Daoy (cell line): ENCODE measurements at places on chromosomes 1 and 21. TPM values are rescaled to one million over a fixed set of nuclear protein-coding genes. Genes with fewer than 3 reads are reported as not detected.

NR0B2 gene
- total RNA-seq = not detected in 2 replicates

GIPC2 gene
- 0.29 and 0.48 TPM in 2 replicates for total RNA-seq

LRRC71 gene
- not detected in 2 replicates for total RNA-seq

GFI1 gene
- total RNA-seq = 0.06 and 0.30 TPM in 2 replicates

PRAMEF1 gene
- not detected in 2 replicates for total RNA-seq

CACHD1 gene
- 5.3 and 7.1 TPM in 2 replicates for total RNA-seq

SPRR1A gene
- total RNA-seq = not detected in 2 replicates

RER1 gene
- total RNA-seq = 140 and 195 TPM in 2 replicates

HLX gene
- total RNA-seq = 2.8 and 4.0 TPM in 2 replicates

SLC9C2 gene
- total RNA-seq = not detected in 2 replicates

RAP1GAP gene
- total RNA-seq = 0.39 and 0.80 TPM in 2 replicates

IQCC gene
- 3.0 and 3.8 TPM in 2 replicates for total RNA-seq

TRIM67 gene
- total RNA-seq = 0.17 TPM in 1 of 2 replicates, not detected in the other

TPTE gene
- 5.9 and 7.3 TPM in 2 replicates for total RNA-seq

FAM20B gene
- total RNA-seq = 30.9 and 38.5 TPM in 2 replicates

CD247 gene
- total RNA-seq = 0.63 and 1.5 TPM in 2 replicates

CELA2B gene
- not detected in 2 replicates for total RNA-seq

TLR5 gene
- 0.77 and 1.1 TPM in 2 replicates for total RNA-seq

TTC13 gene
- total RNA-seq = 19.9 and 22.6 TPM in 2 replicates

RRP15 gene
- total RNA-seq = 17.8 and 22.3 TPM in 2 replicates

UBE2U gene
- total RNA-seq = not detected in 2 replicates

INPP5B gene
- total RNA-seq = 10.5 and 18.8 TPM in 2 replicates

AGMAT gene
- total RNA-seq = 4.3 and 7.6 TPM in 2 replicates

PHF13 gene
- total RNA-seq = 13.6 and 17.0 TPM in 2 replicates

ATXN7L2 gene
- total RNA-seq = 8.6 and 14.2 TPM in 2 replicates

CNR2 gene
- not detected in 2 replicates for total RNA-seq

KCND3 gene
- total RNA-seq = not detected in 2 replicates

FNDC5 gene
- 2.0 and 2.7 TPM in 2 replicates for total RNA-seq

IVL gene
- total RNA-seq = 0.06 TPM in 1 of 2 replicates, not detected in the other

UQCRHL gene
- 4.1 and 5.9 TPM in 2 replicates for total RNA-seq

RPE65 gene
- under 0.01 TPM in 1 of 2 replicates, not detected in the other for total RNA-seq

LCE1D gene
- total RNA-seq = not detected in 2 replicates

ITGB2 gene
- total RNA-seq = 0.09 and 1.0 TPM in 2 replicates

ERG gene
- total RNA-seq = 1.8 and 2.3 TPM in 2 replicates

RAB7B gene
- total RNA-seq = 2.7 and 3.5 TPM in 2 replicates

IPP gene
- total RNA-seq = 9.0 and 9.7 TPM in 2 replicates

COA6 gene
- 50.3 and 131 TPM in 2 replicates for total RNA-seq

SPATA17 gene
- 1.0 and 1.7 TPM in 2 replicates for total RNA-seq

SHE gene
- 0.06 and 0.11 TPM in 2 replicates for total RNA-seq

KCNT2 gene
- total RNA-seq = 0.34 and 1.0 TPM in 2 replicates

IPO9 gene
- total RNA-seq = 22.4 and 22.7 TPM in 2 replicates

SYDE2 gene
- total RNA-seq = 6.5 and 7.8 TPM in 2 replicates

HTR6 gene
- not detected in 2 replicates for total RNA-seq

RYR2 gene
- 0.83 and 1.1 TPM in 2 replicates for total RNA-seq

LORICRIN gene
- total RNA-seq = not detected in 2 replicates

COL8A2 gene
- total RNA-seq = 2.2 and 3.7 TPM in 2 replicates

CD1D gene
- total RNA-seq = 0.34 and 0.98 TPM in 2 replicates

PEAR1 gene
- 0.06 TPM in 1 of 2 replicates, not detected in the other for total RNA-seq

AQP10 gene
- not detected in 2 replicates for total RNA-seq

MLLT11 gene
- total RNA-seq = 48.4 and 52.7 TPM in 2 replicates

MARK1 gene
- total RNA-seq = 6.6 and 8.8 TPM in 2 replicates

CFHR4 gene
- total RNA-seq = not detected in 2 replicates

TDRD10 gene
- total RNA-seq = not detected in 2 replicates

ANKRD65 gene
- total RNA-seq = not detected in 2 replicates

UTS2 gene
- total RNA-seq = not detected in 2 replicates

ANKRD34A gene
- total RNA-seq = 0.63 TPM in 1 of 2 replicates, not detected in the other

RUNX3 gene
- total RNA-seq = 5.5 and 5.6 TPM in 2 replicates

OR6N1 gene
- total RNA-seq = not detected in 2 replicates
